ENCODE measurements at places on chromosomes 7 and 10.

DNA sequence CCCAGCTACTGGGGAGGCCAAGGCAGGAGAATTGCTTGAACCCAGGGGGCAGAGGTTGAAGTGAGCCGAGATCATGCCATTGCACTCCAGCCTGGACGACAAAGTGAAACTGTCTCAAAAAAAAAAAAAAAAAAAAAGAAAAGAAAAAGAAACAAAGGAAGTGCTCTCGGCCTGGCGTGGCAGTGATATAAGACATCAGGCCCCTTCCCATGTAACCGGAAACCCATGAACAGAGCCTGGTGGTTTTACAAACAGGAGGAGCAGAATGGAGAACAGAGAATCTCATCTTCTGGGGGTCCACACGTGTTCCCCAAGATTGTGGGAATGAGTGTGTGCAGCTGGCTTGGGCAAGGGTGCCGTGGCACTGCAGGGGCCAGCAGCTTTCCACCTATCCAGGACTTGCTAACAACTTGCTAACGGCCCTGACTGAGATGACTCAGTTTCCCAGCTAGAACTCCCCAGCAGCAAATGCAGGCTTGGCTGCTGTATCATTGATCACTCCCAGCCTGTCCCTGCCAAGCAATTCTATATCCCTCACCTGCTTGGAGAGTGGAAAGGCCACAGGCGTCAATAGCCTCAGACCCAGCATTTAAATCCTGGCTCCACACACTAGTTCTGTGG lies 103.0 kb downstream of the COL26A1 start:
- no peak for DNase-seq

DNA sequence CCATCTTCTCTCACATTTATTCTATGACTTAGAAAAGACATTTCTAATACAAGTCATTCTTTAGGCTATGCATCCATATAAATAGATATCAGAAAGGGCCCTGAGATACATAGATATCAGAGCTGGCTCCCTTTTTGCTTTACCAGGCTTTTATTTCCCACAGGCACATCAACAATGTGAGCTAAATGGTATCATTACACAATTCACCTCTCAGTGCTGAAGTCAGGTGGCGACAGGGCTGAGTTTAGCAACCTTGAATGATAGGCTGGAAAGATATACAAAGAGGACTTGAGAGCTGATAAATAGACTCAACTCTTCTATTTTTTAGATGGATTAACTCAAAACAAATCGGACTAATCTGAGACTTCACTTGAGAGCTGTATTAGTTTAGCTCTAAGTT lies 189.2 kb upstream of the COL1A2 start:
- no peak for DNase-seq

GRCh38 chr10:43751646-43752045 lies 103.0 kb upstream of the ZNF32 start:
- DNase-seq, result no peak

GRCh38 chr10:79241990-79242619 lies 105.2 kb upstream of the PPIF start:
- DNase-seq, result peak; percentile 69

- DNase-seq, result no peak
Measured at GRCh38 chr7:135847242-135847641, 98.6 kb upstream of the FAM180A start.

GRCh38 chr10:98391065-98391464 lies 23.9 kb downstream of the PYROXD2 start:
- no peak for DNase-seq

- no peak for DNase-seq
Measured at GRCh38 chr10:17607603-17608332, 9.4 kb downstream of the HACD1 start.

DNA sequence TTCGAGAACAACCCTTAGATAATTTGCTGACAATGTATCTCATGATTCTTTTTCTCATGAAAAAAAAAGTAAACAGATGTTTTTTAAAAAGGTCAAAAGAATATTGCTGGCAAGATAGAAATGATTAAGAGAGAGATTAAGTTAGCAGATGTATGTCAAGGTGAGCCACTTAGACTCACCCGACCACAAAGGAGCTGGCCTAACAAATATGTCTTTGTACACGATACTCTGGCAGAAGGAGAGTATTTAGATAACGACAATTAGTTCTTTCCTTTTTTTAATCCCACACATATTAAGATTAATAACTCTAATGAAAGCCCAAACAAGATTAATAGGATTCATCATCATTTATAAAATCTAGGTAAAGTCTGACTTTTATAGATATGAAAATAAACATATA lies 156.7 kb downstream of the RAPGEF5 start:
- no peak for DNase-seq

GRCh38 chr7:137953043-137953664 lies 48.7 kb downstream of the CREB3L2 start:
- no peak for DNase-seq

GRCh38 chr10:7752251-7752650 lies 35.5 kb downstream of the KIN start:
- no peak for DNase-seq

- DNase-seq, result no peak
Measured at GRCh38 chr7:100964630-100965029, 4.7 kb upstream of the MUC12 start.

DNA sequence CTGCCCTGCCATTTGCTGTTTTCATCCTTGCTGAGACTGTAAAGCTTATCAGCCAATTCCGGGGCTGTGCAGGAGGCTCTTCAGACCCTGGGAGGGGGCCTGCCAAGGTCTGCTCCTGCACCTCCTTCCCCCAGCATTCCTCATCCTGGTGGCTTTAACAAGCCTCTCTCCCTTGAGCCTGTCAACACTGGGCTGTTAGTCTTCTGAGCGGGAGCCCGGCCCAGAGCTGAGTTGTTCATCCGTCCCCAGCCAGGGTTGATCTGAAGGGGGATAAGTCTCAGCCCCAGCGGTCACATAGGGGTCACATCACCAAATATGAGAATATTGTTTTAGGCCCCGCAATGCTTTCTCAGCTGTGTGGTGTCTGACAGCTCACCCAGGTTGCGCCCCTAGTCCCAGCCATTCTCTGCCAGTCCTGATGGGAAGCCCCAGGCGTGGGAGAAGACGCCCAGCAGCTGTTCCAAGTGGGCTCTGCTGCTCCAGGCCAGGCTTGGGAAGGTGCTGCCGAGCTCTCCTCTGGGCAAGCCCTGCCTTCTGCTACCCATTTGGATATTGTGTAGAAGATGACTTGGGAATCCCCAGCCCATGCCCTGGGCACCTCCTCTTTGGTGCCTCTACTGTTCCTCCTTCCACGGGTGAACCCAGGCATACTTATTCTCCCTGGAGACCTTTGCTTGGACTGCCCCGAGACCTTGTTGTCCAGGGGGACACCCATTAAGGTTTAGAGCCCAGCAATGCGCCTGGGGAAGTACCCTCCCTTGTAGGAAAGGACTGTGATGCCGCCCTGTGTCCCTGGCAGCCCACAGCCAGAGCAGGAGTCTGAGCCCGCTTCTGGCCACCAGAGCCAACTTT lies 23.5 kb upstream of the TRIM8 start:
- no peak for DNase-seq

- no peak for DNase-seq
Measured at GRCh38 chr7:110507369-110507768, 583.6 kb upstream of the LRRN3 start.

- no peak for DNase-seq
Measured at GRCh38 chr10:31030800-31031199, 865 bp downstream of the ZNF438 start.

DNA sequence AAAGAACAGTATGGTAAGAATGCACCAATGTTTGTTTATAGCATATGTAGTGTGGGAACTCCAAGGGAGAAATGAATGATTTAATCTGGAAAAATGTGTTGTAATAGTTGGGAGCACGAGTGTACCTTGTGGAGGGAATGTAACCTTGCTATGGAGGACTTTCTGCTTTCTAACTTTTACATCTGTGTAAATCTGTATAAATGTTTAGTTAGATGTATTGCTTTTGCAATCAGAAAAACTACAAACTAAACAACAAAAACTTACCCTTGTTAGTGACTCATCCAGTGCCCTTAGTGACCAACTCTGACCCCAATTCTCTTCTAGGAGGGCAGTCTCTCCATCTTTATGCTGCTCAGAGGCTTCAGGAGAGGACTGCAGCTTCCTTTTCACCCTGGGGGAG lies 89.3 kb downstream of the CCNY start:
- DNase-seq, result no peak

- DNase-seq, result no peak
Measured at GRCh38 chr7:97373736-97374135, 256.2 kb downstream of the SDHAF3 start.

- DNase-seq, result no peak
Measured at GRCh38 chr7:156651474-156651873, 10.9 kb downstream of the RNF32 start.

DNA sequence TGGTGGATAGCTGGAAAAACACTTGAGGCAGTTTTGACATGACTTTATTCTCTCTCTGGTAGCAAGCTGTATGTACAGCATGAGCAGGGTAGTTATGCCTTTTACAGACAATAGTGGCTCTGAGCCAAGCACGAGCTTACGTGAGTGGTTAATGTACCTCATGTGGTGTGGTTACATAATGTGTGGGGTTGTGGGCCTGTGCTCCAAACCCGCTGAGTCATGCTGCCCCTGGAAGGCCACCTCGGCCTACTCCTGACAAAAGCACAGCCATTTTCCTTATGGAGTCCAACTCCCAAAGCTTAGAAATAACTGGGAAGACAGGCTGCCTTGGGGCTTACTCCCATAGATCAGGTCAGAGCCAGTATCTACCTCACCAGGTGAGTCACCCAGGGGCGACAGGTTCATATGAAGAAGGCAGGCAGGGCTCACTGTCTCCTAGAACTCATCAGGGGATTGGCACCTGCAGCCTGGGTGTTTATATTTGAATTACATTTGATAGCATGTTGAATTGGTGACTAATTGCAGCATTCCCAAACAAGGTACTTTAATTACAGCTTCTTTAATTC lies 404.5 kb downstream of the ADRA2A start:
- DNase-seq, result no peak

GRCh38 chr10:131099028-131099726 lies 212.3 kb downstream of the TCERG1L start:
- DNase-seq, result no peak

DNA sequence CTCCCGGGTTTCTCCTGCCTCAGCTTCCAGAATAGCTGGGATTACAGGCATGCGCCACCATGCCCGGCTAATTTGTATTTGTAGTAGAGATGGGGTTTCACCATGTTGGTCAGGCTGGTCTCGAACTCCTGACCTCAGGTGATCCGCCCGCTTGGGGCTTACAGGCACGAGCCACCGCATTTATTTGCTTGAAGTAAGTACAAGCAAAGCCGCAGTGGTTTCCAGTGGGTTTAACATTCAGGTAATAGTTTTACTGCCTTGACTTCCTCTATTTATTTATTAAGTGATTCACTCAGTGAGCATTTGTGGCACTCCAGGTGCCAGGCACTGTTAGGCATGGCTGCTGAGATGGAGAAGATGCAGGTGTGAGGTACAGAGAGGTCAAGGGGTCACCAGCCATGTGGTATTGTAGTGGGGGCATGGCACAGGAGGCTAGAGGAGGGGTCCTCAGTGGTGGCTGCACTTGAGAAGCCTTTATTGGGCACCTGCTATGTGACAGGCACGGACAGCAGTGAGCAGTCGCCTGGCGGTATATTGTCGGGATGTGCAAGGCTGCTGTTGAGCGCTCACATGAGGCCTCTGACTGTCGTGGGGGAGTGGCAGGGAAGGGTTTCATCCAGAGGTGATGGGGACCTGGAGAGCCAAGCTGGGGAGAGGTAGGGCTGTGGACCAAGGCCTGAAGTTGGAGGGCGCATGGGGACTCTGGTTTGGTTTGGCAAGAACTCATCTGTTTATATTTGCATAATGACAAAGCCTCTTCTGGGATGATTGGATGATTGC lies 54.9 kb downstream of the DOCK1 start:
- DNase-seq, result no peak

GRCh38 chr10:77359950-77360520 lies 277.6 kb downstream of the KCNMA1 start:
- DNase-seq, result no peak

DNA sequence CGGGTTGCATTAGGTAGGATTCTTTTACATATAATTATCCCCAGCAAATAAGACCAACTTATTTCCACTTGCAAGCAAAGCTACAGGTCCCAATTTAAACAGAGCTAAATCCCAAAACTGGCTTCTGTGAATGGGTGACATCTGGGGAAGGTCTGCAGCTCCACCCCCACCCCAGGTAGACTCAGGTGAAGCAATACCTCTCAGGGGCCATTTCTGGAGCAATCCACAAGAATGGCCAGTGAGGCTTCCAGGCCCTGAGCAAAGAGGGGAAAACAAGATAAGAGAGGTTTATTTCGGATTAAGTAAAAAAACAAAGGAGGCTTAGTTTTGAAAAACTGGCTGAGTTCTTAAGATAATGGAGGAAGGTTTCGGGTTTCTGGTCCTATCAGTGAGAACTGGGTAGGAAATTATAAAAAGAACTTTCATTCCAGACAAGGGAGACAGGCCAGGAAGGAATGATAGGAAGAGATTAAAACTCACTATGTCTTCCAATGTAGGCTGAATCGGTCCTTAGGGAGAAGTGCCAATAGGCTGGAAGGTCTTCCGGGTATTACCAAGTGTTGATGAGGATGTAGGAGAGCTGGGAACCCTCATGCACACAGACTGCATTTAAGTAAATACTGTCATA lies 25.4 kb downstream of the SH3PXD2A start:
- DNase-seq, result no peak

DNA sequence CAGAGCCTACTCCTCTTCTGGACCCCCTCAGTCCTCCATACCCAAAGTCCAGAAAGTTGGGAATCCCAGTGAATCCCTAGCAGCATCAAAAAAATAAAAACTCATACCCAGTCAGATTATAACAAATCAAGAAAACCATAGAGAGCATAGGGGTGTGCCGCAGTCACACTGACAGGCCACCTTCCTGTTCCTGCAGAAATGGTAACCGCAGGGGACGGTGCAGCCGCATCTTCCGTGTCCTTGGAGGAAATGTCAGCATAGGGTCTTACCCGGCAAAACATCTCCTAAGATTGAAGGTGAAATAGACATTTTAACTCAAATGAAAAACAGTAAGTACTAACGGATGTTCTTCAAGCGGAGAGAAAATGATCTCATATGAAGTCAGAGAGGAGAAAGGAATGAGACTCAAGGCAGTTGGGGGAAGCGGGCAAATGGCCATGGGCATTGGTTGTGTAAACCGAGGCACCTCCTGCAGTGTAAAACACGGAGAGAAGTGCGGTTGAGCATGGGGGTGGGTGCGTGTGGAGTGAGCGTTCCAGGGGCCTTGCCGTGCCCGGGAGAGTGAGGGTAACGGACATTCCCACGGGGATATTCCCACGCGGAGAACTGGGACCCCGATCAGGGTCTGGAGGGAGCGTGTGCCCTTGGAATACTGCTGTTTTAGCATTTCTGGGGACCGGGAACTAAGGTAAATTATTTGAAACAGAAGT lies 110.8 kb downstream of the NKX6-2 start:
- DNase-seq, result no peak

DNA sequence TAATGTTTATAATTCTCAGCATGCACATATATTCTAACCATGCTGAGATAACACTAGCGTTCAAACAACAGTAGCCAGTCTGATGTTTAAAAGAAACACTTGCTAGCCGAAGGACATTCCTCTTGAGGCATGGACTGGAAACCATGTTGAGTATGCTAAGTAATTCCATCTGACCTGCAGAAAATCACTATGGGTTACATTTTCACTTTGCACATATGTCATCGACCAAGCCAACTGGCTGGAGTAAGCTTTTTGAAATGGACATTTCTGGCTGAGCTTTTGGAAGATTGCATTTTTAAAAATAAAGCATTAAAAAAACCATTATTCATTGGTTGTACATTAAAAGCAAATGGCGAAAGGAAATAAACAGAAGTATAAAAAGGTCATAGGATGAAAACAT lies 88.2 kb downstream of the BBS9 start:
- no peak for DNase-seq

All from stimulated activated CD8-positive, alpha-beta memory T cell treated with anti-CD3 and anti-CD28 coated beads, Interleukin-2, amount 100 ng/mL, for 48 hours (primary cell).